Activated CD8-positive, alpha-beta T cell treated with anti-CD3 and anti-CD28 coated beads for 36 hours (primary cell): ENCODE measurements at places on chromosomes 7 and 10. TPM values are rescaled to one million over a fixed set of nuclear protein-coding genes. Genes with fewer than 3 reads are reported as not detected.

Gene CAMK1D
- 13.8 TPM for total RNA-seq

Gene PLAC9
- total RNA-seq = not detected

Gene ST8SIA6
- total RNA-seq = not detected

Gene SLC37A3
- 33.6 TPM for total RNA-seq

Gene LIPJ
- total RNA-seq = not detected

Gene FZD8
- total RNA-seq = 0.22 TPM

Gene PLCE1
- not detected for total RNA-seq

Gene ARHGAP22
- not detected for total RNA-seq

Gene ANKRD1
- total RNA-seq = not detected

Gene INHBA
- not detected for total RNA-seq

Gene HOXA10
- total RNA-seq = not detected

Gene OR2F2
- not detected for total RNA-seq

Gene MMD2
- not detected for total RNA-seq

Gene CALML3
- total RNA-seq = not detected

Gene KCNIP2
- 2.4 TPM for total RNA-seq

Gene AMZ1
- total RNA-seq = 0.11 TPM

Gene PAPSS2
- total RNA-seq = 0.20 TPM

Gene NCF1
- total RNA-seq = 2.4 TPM

Gene PRRT4
- 0.20 TPM for total RNA-seq

Gene MALRD1
- total RNA-seq = 0.41 TPM

Gene HACD1
- total RNA-seq = 2.6 TPM

Gene AMPH
- total RNA-seq = not detected

Gene C7orf33
- total RNA-seq = not detected

Gene COL28A1
- not detected for total RNA-seq

Gene FBXL13
- total RNA-seq = 1.4 TPM

Gene NPC1L1
- not detected for total RNA-seq

Gene BLNK
- not detected for total RNA-seq

Gene PNLIP
- not detected for total RNA-seq

Gene GLCCI1
- total RNA-seq = 13.0 TPM

Gene ZNF365
- total RNA-seq = not detected

Gene GRK5
- 15.6 TPM for total RNA-seq

Gene GHRHR
- not detected for total RNA-seq

Gene TBX20
- total RNA-seq = not detected

Gene SMKR1
- 3.6 TPM for total RNA-seq

Gene C10orf143
- total RNA-seq = 5.1 TPM

Gene CYP26C1
- total RNA-seq = not detected

Gene MYO1G
- total RNA-seq = 403 TPM
